Amniotic epithelial cell (primary cell): ENCODE measurements at places on chromosomes 5 and 9.

GRCh38 chr9:109887079-109887478 is 107.1 kb downstream of the PALM2AKAP2 start:
- DNase-seq: peak; percentile 48

DNA sequence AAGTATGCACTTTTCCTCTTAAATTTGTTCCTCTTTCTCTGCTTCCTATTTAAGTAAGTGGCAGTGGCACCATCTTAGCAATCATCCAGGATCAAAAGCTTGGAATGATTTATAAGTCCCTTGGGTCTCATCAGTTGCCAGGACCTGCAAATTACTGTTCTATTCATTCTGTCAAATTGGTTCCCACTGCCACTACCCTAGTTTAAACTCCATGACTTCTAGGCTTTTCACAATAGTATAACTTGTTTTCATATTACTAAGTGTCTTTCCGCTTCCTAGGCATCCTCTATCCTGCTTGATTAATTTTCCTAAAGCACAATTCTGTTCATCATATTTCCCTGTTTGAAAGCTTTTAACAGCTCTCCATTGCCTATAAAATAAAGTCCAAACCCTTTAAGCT is 363.9 kb upstream of the MEF2C start:
- DNase-seq: no peak

- DNase-seq: no peak
These were observed 117.6 kb downstream of the PCSK1 start for GRCh38 chr5:96315431-96315830.

GRCh38 chr5:126972062-126972895 is 58.1 kb downstream of the MARCHF3 start:
- no peak for DNase-seq

GRCh38 chr5:14869668-14870164 is 1.9 kb downstream of the ANKH start:
- peak; percentile 39 for DNase-seq

DNA sequence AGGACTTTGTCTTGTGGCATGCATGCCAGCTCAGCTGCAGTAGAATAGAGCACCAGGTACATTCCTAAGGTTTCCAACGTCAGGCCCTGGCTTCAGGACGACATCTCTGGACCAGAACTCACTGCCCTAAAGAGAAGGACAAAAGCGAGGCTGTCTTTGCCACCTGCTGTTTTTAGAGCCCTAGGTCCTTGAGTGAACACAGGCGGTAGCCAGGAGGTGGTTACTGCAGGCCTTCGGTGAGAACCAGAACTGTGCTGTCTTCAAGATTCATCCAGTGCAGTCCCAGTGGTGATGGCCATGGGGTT is 288.9 kb upstream of the CDH18 start:
- DNase-seq: no peak

GRCh38 chr9:13719981-13720676 is 440.6 kb upstream of the MPDZ start:
- DNase-seq: peak; percentile 91

DNA sequence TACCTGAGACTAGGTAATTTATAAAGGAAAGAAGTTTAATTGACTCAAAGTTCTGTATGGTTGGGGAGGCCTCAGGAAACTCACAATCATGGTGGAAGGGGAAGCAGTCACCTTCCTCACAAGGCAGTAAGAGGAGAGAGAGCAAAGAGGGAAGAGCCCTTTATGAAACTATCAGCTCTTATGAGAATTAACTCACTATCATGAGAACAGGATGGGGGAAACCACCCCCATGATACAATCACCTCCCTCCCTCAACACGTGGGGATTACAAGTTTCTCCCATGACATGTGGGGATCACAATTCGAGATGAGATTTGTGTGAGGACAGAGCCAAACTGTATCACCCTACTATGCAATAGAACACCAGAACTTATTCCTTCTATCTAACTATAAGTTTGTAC is 27.9 kb downstream of the CD274 start:
- DNase-seq: no peak

GRCh38 chr5:140630292-140631035 is 2.5 kb downstream of the CD14 start:
- peak; percentile 47 for DNase-seq

DNA sequence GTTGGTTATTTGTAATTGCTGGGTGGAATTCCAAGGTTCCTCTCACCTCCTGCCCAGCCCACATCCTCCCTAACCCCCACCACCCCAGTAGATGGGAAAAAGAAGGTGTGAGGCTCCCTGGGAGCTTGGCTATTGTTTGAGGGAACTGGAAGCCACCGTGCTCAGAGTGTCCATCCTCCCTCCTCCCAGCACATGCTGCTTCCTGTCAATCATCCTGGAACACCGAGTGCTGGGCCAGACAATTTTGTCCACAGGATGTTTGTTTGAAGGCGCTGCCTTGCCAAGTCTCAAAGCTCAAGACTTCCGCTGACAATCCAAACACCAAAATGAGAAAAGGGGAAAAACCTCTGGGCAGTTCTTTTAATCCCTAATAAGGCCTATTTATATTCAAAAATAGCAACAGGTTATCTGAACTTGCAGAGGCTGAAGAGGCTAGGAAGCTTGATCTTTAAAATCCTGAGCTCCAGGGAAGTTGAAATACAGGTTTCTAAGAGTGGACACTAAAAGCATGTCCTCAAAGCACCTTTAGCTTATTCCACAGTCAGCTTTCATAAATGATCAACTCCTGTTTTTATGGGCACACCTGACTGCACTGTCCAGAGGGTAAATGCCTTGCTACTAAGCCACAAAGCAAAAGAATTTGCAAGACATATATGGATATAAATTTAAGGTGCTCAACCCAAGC is 286.7 kb downstream of the NFIB start:
- DNase-seq: peak; percentile 8

- no peak for DNase-seq
These were observed 43.0 kb upstream of the NOTCH1 start for GRCh38 chr9:136588663-136589464.

- no peak for DNase-seq
These were observed 120.7 kb downstream of the DOCK8 start for GRCh38 chr9:335373-335772.

DNA sequence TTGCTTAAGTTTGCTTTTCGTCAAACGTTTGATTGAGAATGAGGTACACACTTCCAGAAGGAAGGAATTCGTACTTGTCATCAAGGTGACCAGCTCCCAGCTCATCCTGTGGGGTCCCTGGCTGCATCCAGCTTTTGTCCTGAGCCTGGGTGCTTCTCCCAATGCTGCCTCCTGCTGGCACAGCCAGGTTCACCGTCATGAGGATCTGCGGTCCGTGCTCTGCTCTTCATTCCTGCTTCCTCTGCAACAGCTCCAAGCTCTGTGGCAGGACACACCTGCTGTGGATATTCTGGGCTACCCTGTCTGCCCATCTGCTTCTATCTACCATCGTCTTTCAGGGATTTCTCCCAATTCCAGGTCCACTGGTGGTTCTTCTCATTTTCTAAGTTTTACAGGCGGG is 13.3 kb upstream of the UBE2QL1 start:
- no peak for DNase-seq

- DNase-seq: no peak
These were observed 126.4 kb downstream of the TTLL11 start for GRCh38 chr9:121966706-121967105.

DNA sequence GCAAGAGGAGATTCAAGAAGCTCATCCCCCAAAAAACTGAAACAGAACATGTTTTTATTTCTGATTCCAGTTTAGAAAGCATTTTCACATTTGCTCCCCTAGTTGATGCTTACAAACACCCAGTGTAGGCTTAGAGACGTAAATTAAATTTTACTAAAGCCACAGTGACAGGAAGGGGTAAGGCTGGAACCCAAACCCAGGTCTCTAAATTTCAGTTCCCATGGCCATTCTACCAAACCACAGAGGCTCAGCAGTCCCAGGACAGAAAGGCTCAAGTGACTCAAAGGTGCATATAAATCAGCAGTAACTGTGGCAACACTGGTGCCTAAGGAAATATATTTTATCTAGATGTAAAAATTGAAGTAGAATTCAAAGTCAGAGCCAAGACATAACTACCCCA is 128.7 kb downstream of the CEP120 start:
- no peak for DNase-seq

DNA sequence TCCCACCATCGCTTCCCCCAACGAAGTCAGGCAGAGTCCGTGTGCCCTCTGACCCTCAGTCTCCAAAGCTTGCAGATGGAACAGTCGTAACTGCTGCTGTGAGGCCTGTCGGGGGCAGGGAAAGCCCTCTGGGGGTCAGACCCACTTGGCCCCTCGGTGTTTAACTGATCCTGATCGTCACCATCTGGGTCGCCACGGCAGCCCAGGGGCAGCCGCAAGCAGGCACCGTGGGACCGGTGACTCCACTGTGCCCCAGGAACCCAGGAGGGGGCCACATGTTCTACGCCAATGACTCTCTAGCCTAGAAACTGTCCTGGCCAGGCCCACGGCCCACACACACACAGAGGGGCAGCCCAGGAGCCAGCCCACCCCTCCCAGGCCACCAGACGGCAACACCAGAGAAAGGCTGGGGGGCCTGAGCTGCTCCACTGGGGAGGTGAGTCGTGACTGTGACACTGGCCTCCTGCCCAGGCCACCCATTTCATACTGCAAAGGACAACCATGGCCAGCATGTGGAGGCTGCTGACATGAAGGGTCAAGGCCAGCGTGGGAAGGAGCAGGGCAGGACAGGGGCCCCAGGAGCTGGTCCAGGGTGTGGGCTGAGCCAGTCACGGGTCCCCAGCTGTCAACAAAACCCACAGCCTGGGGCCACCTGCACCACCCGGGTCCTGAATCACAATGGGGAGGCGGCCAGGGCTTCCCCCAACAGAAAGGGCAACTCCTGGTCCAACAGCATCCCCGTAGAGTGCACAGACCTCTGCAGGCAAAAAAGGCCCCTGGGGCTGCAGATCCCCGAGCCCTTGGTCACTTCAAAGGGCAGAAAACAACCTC is 20.8 kb downstream of the VAV2 start:
- no peak for DNase-seq

DNA sequence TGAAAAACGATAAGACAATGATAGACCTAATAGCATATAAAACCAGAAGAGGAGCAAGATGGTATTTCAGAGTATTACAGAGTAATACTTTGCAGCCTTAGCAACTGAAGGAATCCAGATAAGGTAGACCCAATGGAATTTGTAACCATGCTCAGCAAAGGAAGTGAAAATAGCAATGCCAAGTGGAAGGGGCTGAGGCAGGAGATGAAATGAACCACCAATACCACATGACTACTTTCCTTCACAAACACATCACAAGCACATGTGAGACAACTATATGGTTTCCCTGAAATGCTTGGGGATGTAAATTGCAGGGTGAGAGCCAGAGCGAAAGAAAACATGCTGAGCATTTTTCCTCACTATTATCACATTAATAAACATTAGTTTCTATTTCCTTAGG is 79.8 kb upstream of the MELK start:
- DNase-seq: no peak

DNA sequence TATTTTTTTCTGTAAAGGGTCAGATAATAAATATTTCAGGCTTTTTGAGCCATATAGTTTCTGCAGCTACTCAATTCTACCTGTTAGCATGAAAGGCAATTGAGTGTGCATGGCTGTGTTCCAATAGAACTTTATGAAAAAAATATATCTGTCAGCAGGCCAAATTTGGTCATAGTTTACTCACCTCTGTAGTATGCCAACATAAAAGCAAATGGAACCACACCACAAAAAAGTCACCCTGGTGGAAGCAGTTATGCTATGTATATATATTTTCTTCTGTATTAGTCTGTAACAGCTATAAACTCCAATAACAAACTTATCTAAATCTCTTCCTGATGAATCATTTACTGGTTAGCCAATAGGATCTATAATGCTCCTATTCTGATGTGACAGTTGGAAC is 3.4 kb downstream of the SLC38A9 start:
- DNase-seq: peak; percentile 7

DNA sequence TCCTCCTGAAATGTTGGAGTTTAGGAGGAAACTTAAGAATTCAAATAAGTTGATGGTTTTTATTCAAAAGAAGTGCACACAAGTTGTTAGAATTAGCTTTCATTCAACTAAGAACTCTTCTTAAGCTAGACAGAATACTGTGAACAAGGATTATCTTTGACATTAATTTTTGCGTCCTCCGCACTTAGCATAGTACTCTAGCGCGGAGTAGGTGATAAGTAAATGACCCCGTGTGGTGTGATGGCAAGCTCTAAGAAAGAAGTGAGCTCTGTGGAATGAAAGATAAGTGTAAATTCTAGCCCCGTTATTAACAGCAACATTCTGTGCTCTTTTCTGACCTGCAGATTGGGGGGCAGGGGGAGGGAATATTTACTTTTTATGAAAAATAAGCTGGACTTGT is 1.0 kb downstream of the BRIX1 start:
- no peak for DNase-seq
